ENCODE measurements at places on chromosomes 1 and 21.

DNA sequence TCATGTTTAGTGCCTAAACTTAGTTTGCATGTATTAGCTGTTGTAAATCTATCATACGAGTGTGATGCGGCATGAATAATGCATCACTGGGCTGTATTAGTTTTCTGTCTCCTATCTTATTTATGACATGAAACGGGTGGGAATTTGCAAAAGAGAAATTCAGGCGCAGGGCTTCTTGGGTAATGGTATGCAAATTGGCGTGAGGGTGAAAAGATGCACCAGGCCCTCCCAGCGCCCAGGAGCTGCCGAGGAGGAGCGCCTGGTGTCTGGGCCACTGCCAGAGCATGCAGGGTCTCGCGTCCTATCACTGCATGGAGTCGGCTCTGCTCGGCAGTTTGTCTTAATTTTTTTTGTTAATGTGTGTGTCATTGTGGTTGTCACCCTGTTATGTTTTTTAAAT lies 82.9 kb upstream of the ACTL8 start:
- DNase-seq, result no peak

GRCh38 chr1:118960026-118960561 lies 28.0 kb downstream of the TBX15 start:
- DNase-seq, result no peak

DNA sequence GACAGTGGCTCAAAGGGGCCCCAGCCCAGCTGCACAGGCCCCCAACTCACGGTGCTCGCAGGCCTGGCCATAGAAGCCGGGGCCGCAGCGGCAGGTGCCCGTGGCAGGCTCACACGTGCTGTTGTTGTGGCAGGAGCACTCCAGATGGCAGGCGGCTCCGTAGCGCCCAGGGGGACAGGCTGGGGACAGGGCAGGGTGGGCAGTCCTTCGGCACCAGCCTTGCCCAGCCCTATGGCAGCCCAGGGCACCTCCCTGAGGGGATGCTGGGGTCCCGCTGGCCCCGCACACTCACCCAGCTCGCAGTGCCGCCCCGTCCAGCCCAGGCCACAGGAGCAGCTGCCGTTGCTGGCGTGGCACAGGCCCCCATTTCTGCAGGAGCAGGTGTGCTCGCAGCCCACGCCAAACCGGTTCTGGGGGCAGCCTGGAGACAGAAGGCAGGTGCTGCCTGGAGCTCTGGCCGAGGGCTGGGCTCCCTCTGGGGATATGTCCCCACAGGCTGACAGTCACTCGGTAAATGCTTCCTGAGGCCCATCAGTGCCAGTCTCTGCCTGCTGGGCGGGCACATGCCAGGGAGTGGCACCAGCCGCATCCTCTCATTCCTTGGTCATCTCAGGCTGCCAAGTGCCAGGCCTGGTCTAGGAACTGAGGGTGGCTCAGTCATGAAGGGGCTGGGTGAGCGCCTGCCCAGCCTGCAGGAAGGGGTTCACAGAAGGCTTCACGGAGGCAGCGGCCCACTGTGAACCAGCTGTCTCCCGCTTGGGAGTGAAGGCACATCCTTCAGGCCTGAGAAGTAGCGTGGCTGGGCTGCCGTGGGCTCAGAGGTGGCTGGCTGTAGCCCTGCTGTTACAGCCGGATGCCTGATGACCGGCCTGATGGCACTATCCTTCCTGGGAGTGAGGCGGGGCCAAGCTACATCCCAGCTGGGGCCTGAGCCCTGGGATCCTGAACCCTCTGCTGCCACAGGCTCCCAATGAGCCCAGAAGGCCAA lies 40.1 kb downstream of the ARHGEF16 start:
- DNase-seq, result no peak

- DNase-seq, result no peak
These were observed 717 bp downstream of the CRYZL1 start for GRCh38 chr21:33640697-33641351.

GRCh38 chr1:32073299-32074229 lies 825 bp downstream of the TMEM39B start:
- no peak for DNase-seq

GRCh38 chr1:223364685-223365382 lies 858 bp upstream of the SUSD4 start:
- no peak for DNase-seq

DNA sequence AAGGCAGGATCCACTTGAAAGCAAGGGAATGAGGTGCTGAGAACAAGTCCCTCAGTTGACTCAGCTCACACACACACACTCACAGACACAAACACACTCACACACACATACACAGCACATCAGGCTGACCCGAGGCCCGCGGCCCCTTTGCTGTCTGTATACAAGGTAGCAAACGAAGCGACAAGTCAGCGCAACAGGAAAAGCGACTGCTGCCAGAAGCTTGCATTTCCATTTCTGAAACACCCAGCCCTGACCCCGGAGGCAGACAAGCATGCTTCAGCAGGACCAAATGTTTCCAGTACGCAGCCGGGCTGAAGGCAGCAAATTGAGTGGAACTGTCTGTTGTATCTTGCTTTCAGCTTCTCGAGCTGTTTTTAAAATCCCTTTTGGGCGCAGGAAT lies 501.6 kb downstream of the NPHP4 start:
- DNase-seq, result no peak

DNA sequence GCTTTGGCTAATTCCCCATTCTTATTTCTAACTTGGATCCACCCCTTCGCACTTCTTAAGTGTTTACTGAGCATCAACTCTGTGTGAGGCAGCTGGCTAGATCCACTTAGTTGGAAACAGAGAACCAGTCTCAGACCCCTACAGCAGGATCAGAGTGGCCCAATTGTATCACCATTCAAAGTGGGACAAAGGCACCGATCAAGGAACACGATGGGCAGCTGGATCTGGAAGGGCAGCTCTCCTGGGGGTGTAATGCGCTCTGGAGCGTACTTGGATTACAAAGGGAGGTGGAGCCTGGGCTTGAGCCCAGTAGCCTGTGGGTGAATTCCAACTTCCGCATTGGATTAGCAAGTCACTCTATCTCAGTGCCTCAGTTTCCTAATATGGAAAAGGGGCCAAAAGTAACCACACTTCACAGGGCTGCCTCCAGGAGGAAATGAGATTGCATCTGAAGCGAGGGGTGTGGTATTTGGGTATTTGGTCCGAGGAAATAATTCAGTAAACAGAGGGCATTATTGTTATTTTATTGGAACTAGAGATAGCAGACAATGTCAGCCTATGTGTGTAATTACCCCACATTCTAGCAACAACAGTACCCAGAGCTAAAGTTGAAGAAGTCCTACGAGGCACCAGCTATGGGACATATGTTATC lies 11.9 kb downstream of the ECE1 start:
- DNase-seq, result no peak

DNA sequence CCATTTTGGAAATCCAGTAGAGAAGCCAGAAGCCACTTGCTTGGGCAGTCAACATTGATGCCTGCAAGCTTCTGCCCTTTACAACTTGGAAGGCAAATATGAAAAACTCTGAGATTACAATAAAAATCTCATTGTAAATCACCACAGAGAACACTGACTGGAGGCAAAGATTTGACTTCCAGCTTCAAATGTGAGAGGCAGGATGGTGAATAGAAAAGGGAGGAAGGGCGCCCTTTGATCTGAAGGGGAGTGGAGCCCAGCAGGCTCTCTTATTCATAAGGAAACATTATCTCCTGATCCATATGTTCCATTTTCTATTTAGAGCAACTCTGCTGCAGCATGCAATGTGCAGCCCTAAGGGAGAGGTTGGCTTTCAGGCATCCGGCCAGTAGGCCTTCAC lies 348.3 kb downstream of the AJAP1 start:
- no peak for DNase-seq

DNA sequence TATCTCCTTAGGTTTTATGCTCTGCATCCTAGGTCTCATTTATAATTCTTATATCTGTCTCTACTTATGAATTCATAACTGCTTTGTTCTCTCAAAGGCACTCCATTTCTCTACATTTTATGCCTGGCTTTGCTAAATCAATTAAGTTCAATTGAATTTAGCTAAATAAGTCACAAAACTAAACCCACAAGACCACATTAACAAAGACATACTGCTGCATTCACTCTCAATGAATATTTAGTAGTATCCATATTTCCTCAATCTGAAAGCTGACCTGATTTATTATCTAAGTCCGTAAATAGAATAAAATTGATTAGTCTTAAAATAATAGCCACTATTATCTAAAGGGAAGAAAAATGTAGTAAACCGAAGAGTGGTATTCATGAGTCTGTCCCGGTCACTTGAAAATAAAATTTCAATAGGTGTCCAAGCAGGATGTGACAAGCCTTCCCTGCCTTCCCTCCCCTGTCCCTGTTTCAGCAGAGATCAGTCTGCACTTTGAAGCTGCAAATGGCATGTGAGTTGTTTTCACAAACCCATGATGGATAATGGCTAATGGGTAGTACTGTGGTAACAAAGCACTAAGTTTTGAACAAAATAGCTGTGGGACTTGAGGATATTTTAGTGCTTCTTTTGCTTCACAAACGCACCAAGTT lies 295.0 kb upstream of the NCAM2 start:
- no peak for DNase-seq

- no peak for DNase-seq
These were observed 11.1 kb downstream of the PYHIN1 start for GRCh38 chr1:158942490-158942889.

- DNase-seq, result no peak
These were observed 47.6 kb upstream of the PPP2R5A start for GRCh38 chr1:212237651-212238050.

DNA sequence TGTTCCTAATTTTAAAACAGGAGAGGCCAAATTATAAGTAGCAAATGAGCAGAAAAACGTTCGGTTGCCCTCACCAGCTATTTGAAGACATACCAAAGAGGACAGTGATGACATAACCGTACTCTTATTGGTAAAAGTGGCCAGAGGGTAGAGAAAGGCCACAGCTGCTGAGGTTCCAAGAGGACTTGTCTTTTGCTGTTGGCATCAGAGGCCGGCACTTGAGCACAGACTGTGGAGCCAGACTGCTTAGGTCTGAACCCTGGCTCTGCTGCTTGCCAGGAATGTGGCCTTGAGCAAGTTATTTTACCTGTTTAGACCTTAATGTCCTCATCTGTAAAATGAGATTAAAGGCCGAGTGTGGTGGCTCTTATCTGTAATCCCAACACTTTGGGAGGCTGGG lies 14.9 kb downstream of the ETV3L start:
- DNase-seq, result no peak

GRCh38 chr1:169060919-169061639 lies 45.4 kb upstream of the ATP1B1 start:
- no peak for DNase-seq

- DNase-seq, result no peak
These were observed 16.3 kb upstream of the H3-3A start for GRCh38 chr1:226046240-226046639.
